ENCODE measurements at places on chromosomes 12 and 14.
A peak's percentile ranks its signal among the peaks of the same experiment; 100 is the strongest.

DNA sequence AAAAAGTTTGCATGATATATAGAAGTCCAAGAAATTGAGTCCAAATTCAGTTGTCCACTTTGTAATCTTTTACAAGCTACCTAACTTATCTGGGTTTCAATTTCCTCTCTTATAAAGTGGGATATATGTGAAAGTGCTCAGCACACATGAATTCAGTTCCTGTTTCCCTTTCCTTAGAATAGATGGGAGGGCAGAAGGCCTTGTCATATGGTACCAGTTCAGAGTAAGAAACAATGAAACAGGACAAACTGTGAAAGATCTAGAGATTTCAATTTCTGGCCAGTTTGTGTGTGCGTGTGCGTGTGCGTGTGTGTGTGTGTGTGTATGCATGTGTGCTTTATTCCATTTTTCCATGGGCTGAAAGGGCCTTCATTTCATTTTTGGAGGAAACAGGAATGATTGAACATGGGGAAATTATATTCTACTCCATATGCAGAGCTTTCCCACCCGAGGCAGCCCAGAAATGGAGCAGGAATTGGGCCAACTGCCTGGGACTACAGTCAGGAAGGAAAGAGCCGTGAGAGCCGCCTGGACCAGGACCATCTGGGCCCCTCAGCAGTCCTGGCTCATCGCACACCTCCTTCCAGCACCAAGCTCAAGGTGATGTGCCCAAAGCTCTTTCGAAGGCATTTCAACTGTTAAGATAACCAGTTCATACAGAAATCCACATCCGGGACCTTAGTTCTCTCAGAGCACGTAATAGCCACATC is 183.2 kb downstream of the EPS8 start:
- DNase-seq = no peak

DNA sequence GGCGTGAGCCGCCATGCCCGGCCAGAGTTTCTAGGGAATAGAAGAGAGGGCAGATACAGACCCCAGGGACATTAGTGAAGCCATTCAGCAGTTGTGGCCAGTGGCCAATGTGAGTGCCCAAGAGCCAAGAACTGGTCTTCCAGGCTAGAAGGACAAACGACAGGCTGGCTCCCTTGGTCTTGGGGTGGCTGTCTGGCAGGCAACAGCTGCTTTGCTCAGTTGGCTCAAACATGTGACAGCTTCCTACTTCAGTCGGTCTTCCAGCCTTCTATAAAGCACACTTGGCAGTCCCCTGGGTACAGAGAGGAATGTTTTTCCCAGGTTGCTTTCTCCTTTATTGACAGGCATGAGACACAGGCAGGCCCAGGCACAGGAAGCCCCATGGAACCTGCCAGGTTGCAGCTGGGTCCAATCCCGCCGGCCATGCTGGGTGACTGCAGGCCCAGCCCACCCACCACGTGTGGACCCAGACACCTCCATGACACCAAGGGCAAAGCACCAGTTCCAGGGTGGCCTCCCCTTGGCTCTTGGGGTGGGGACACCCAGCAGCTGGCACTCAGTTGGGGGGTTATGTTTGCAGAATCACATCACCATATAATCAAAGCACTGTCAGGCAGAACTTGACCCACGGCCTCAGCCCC is 15.4 kb downstream of the CHGA start:
- DNase-seq = no peak

DNA sequence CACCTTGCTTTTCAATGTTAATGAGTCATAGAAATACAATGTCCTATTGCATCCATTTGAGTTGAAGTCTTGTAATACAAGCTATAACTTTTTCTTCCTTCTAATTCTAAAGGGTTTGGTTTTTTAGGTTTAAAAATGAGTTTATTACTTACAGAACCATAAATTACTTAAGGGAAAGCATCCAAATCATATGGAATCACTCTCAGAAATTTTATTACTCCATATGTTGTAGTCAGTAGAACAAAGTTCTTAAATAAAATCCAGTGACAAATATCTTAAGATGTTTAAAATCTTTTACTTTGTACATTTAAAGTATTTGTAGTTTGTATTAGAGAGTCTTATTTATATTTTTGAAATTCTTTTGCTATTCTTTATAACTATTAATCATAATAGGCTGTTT is 253.2 kb downstream of the IPO8 start:
- no peak for DNase-seq

DNA sequence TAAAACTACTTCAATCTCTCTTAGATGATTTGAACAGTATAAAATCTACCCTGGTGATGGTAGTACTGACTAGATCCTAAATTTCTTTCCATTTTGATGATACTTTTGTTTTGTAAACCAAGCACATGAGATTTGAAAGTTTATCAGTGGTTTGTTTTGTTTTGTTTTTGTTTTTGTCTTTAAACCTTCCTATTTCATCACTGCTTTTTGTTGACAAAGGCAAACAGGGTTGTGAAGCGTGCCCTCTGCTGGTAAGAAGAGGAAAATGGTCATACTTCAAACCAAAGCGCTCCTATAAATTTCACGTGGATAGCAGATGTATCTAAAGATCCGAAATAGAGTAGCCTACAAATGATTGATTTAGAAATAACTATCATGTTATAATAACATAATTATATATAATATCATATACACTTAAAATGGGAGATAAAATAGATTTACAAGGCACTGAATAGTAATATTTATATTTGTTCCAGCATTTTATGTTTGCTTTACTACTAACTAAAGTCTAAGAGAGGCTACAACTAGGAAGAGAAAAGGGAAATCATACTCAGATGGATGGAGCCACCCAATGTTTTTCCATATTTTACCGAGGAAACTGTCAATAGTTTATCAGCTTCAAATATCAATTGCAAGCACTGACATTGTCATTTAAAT is 254.0 kb upstream of the USP15 start:
- DNase-seq = peak; percentile 10

- DNase-seq = no peak
These were observed 41.0 kb downstream of the HSD17B6 start for GRCh38 chr12:56804169-56804568.

DNA sequence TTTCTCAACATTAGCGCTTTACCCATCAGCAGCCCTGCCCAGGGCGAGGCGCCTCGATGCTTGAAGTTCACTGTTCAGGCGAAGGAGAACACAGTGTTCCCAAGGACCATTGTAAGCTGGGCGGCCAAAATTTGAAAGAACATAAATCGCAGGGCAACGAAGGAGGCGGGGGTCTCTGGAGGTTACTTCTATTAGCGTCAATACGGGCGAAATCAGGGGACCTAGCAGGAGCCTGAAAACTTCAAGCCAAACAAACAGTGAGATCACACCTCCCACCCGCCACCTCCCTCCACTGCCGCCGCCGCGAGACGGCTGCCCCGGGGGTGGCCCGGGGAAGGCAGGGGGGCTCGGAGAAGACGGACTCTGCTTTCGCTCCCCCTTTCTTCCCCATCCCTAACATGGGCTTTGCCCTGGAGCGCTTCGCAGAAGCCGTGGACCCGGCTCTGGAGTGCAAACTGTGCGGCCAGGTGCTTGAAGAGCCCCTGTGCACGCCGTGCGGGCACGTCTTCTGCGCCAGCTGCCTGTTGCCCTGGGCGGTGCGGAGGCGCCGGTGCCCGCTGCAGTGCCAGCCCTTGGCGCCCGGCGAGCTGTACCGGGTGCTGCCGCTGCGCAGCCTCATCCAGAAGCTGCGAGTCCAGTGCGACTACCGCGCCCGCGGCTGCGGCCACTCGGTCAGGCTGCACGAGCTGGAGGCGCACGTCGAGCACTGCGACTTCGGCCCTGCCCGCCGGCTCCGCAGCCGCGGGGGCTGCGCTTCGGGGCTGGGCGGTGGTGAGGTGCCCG is at the start of gene PDZRN4:
PDZRN4 (plus strand) TSS at position 263 of the 783 bp plus-strand sequence.
- no peak for DNase-seq

Measured in activated CD4-positive, alpha-beta memory T cell treated with anti-CD3 and anti-CD28 coated beads for 36 hours (primary cell).